Endothelial cell of umbilical vein (primary cell): ENCODE measurements at places on chromosomes 4 and X. TPM values are rescaled to one million over a fixed set of nuclear protein-coding genes. Genes with fewer than 3 reads are reported as not detected.

GRCh38 chr4:127656047-127656680 lies 23.4 kb downstream of the INTU start:
- DNase-seq, result no peak

- DNase-seq, result no peak
These were observed 83.4 kb downstream of the MSN start for GRCh38 chrX:65750674-65751469.

DNA sequence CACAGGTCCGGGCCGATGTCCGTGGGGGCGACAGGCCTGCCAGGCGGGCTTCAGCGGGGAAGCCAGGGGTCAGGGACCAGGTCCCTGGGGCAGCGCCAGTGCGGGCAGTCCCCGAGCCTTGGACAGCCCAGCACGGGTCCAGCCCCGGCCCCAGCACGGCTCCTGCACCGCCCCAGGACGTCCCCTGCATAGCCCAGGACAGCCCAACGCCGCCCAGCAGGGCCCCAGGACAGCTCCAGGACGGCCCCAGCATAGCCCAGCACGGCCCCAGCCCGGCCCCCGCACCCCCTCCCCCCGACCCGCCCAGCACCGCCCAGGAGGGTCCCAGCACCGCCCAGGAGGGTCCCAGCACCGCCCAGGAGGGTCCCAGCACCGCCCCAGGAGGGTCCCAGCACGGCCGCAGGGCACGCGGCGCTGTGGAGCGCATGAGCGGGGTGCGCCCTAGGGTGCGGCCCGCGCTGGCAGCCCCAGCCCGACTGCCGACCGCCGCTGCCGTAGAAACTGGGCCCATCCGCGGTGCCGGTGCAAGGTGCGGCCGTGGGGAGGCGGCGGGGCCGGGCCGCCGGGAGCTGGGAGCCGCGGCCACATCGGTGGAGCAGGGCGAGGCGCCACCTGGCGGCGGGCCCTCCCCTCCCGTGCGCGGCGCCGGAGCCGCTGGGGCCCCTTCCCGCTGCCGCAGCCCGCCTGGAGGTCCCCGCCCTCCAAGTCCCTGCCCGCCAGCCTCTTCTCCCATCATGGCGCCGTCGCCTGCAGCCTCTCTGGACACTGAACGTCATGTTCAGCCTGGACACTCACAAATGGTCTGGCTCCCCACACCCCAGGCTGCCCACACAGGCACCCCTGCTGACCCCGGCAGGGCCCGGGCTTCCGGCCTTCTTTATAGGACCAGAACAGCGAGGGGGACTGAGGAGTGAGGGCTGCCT lies 106.8 kb upstream of the NKX1-1 start:
- DNase-seq, result peak; percentile 5

DNA sequence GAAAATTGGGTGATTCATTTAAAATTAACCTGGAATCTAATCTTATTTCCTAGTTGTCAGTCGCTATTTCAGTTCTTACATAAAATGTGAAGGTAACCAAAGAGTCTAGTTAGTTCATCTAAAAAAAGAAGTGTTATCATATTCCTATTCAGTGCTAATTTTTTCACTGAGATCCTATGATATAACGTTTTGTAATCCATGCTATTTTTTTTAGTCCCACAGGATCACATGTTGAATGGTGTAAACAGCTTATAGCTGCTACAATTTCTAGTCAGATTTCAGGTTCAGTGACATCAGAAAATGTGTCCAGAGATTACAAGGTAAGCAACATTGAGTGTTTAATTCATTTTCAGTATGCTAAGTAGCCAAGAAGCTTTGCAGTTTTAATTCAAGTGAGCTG lies 5.8 kb downstream of the MTMR1 start:
- no peak for DNase-seq

- DNase-seq, result no peak
These were observed 146.7 kb upstream of the ZXDB start for GRCh38 chrX:57445076-57445475.

The FGA gene
- not detected in 2 replicates for total RNA-seq
